Fibroblast of skin of right biceps (primary cell): ENCODE measurements at places on chromosomes 12 and 14.

GRCh38 chr14:98958048-98958631, 313.9 kb downstream of the BCL11B start:
- no peak for DNase-seq

GRCh38 chr12:106276032-106276740, 26.3 kb upstream of the TCP11L2 start:
- no peak for DNase-seq

GRCh38 chr12:108643941-108644810, 10.5 kb upstream of the SELPLG start:
- no peak for DNase-seq

- peak; percentile 83 for DNase-seq
Observed at GRCh38 chr12:125185740-125186470, 120.7 kb downstream of the AACS start.

GRCh38 chr14:88189417-88190191, 133.5 kb downstream of the KCNK10 start:
- DNase-seq, result peak; percentile 72
